K562 (cell line): ENCODE measurements at places on chromosomes 2 and 18.
A peak's percentile ranks its signal among the peaks of the same experiment; 100 is the strongest.

- DNase-seq: no peak
These were observed 428.5 kb downstream of the NUP35 start for GRCh38 chr2:183552716-183553115.

GRCh38 chr2:159946326-159946999, 116.0 kb downstream of the PLA2R1 start:
- DNase-seq: no peak

GRCh38 chr2:239190921-239191885, 209.6 kb downstream of the HDAC4 start:
- no peak for DNase-seq

- DNase-seq: no peak
These were observed 6.2 kb downstream of the ALS2 start for GRCh38 chr2:201774546-201774945.

DNA sequence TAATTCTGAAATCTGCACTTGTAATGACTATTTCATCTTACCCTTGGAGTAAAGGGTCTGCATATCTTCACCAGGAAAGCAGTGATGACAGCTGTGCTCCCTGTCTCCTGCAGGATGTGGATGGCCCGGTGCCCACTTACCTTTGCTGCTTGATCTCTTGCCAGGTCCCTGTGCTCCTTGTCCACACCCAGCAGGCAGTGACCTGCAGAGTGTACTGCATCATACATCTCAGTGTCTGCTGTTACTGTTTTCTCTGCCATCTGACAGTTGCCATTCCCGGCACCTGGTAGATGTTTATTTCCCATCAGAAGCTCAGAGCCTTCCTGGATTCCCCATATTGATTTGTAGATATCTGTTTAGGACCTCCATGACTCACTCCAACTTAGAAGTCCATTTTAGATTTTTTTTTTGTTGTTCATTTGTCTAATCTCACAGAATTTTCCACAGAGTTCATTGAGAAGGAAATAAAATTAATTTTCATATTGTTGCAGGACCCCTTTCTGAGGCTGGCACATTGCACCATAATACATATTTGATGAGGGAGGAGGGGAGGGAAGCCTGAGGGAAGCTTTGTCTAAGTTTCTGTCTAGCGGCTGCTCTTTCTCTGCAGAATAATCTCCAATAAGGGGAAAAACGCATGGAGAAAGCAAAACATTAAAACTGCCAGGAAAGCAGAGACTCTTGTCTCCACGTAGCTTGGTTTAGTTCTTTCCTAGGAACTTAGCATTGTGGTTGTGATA, 697.5 kb upstream of the RAB6C start:
- DNase-seq: no peak

GRCh38 chr2:52658598-52658997, 1109.0 kb upstream of the CHAC2 start:
- DNase-seq: no peak

DNA sequence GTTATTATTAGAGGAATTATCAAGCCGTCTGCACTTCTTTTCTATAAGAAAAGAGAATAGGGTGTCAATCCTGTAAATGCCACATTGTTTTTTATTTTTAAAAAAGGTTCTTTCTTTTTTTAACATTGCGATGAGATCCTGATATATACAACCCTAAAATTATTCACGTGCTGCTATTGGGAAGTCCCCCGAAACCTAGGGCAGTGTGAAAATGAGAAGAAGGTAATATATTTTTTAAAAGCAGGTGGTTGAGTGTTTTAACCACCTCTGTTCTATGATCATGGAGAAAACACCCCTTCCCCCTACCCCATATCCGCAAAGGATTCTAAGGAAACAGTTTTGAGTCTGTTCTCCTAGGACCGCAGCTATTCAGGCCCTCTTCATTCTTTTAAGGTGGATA, 94.5 kb upstream of the KLHL14 start:
- no peak for DNase-seq

DNA sequence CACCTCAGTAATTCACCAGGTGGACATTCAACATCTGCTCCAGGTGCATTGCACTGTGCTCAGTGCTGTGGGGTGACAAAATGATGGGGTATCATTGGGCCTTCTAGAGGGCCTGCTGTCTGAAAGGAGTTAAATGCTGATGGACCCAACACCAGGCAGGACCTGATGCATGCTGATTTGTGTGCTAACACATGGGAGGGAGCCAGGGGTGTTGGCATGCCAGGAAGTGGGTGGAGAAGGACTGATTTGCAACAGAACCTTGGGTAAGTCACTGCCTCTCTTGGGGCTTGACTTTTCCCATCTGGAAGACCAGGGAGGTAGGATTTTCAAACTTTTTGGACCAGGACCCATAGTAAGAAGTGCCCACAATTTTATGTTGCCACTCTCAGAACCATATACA, 57.9 kb upstream of the CXCR4 start:
- no peak for DNase-seq

GRCh38 chr2:69731147-69731970, 10.6 kb upstream of the ANXA4 start:
- no peak for DNase-seq

DNA sequence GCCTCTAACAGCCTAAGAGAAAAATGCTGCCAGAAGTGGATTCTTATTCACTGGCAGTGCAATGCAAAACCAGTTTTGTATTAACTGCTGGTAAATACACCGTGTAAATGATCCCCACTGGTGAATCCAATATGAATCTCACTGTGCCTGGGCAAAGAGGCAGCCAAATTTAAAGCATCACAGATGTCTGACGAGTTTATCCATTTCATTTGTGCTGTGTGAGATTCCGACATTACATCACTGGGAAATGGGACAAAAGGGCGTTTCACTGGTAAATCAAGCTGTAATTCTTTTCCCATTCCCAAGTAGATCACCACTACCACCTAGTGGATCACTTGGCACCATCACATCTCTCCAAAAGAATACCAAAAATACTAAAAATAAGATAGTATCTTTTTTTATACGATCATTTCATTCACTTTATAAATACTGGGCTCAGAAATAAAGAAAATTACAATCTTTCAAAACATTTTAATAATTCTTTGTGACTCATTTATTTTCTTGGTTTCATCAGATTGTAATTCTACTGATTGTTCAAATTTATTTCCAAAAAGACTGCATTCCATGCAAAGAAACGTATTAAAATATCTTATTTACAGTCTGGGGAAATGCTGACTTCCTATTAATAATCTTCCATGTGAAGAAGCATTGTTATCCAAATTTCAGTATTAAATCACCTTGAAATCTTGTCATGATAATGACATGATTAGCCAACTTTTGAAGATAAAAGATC, 125.6 kb downstream of the GRB14 start:
- DNase-seq: no peak

GRCh38 chr2:162182395-162182794, 30.3 kb upstream of the GCG start:
- no peak for DNase-seq

DNA sequence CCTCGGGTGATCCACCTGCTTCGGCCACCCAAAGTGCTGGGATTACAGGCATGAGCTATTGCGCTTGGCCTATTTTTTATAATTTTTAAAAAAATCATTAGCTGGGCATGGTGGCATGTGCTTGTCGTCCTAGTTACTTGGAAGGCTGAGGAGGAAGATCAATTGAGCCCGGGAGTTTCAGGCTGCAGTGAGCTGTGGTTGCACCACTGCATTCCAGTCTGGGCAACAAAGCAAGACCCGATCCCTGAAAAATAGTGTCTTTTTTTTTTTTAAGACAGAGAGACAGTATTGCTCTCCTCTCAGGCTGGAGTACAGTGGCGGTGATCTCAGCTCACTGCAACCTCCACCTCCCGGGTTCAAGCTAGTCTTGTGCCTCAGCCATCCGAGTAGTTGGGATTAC, 4.8 kb downstream of the SSB start:
- no peak for DNase-seq

DNA sequence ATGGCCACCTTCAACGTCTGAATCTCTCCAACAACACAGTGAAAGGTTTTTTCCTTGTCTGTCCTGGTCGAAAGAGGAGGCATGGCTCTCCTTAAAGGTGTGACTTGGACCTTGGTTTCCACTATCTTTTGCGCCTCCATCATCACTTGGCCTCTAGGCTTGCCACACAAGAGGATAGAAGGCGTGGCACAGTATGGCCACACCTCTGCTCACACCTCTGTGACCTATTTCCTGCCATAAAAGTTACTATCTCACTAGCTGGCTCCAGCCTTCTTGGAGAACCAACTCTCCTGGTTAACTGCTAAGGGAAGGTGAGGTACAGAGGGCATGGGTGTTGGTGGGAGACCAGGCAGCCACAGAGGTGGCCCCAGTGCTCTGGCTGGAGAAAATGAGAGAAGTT, 165.9 kb downstream of the UXS1 start:
- DNase-seq: no peak

DNA sequence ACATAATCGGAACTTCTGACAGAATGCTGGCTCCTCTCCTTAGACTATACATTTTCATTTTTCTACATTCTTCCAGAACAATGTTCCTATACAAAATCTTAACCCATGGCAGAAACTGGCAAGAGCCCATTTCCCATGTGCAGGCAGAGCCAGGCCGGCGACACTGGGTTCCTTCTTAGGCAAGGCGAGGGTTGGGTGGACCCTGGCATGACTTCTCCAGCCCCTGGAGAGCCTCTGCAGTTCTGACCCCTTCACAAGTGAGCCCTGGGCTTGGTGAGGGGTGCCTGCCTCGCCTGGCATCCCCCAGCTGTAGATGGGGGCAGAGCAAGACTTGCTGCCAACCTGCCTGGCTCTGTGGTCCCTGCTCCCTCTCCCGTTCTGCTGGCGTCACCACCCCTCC, 5.0 kb downstream of the GYPC start:
- no peak for DNase-seq

- DNase-seq: no peak
These were observed 686.9 kb upstream of the NRXN1 start for GRCh38 chr2:51718881-51719280.

- no peak for DNase-seq
These were observed 97.2 kb upstream of the OTOS start for GRCh38 chr2:240237609-240238174.

- no peak for DNase-seq
These were observed 78.5 kb downstream of the SPHKAP start for GRCh38 chr2:228102949-228103348.

- DNase-seq: no peak
These were observed 57.4 kb downstream of the CELF4 start for GRCh38 chr18:37508207-37508606.

- DNase-seq: no peak
These were observed 19.5 kb downstream of the EMX1 start for GRCh38 chr2:72936660-72937355.

DNA sequence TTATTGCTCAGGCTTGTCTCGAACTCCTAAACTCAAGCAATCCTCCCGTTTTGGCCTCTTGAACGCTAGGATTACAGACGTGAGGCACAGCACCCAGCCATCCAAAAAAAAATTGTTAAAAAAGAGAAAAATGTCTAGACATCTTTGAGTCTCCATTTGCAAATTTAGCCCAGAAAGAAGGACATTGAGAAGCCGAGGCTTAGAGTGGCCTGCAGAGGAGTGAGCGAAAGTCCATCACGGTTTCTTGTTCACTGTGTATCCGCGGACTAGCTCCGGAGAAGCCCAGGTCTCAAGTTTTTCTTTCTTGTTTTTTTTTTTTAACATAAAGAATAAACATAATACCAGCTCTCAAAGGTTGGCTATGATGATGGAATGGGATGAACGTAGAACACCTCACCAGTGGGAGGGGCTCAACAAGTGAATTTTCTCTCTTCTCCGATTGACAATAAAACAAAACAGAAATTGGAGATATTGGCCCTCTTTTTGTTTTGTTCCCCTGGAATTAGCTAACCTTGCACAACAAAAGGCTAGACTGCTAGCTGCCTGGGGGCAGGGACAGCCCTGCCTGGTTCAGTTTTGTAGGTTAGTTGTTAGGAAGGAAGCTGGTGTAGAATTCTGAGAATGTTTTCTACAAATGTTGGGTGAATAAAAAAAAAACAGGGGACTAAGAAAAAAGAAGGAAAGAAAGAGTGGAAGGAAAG, 163.4 kb downstream of the MYCN start:
- no peak for DNase-seq

DNA sequence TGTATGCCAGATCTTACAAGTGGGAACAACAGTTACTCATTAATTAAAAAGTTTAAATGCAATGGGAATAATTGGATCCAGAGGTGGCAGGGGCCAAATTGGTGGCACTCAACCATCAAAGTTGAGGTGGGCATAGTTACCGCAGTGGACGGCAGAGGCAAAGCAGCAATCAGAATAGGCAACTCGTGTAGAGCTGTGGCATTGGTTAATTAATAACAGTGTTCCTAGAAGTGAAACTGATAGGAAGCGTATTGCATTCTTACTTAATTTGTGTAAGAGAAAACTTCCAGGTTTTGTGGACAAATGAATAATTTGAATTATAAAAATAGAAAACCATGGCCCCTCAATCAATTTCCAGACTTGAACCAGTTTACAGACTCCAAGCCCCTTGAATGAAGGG, 1068.2 kb upstream of the ACVR2A start:
- DNase-seq: no peak

GRCh38 chr2:204505488-204505887, 39.8 kb upstream of the PARD3B start:
- DNase-seq: no peak

- DNase-seq: no peak
These were observed 153.9 kb upstream of the ERBB4 start for GRCh38 chr2:212692466-212692865.

DNA sequence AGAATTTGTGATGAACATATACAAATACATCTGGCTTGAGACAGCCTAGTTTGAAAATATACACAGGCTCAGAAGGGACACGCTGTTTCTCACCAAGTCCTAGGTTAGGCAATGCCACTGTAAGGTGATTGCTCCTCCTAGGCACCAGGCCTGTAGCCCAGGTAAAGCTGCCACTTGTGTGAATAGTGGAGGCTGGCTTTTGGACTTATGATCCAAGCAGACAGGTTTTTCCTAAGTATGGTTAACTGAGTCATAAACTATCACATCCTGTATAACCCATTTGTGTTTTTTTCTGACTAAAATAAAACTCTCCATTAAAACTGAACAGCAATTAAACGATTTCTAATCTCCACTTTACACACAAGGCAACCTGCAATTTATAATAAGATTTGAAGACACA, 81.0 kb downstream of the SEMA4F start:
- no peak for DNase-seq

DNA sequence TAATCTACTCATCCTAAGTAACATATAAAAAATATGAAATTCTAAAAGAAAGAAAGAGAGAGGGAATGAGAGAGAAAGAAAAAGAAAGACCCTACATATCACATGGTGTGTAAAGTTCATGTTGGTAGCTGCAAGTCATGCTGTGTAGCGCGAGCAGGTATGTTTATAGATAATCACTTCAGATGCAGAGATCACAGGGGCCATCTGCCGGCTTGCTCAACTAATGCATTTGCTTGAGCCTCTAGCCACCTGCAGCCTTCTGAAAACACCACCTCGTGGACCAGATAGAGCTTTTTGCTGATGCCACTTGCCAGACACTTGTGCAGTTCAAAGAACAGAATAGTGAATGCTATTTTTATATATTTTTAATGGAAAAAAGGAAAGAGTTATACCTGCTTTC, 37.6 kb downstream of the CDH7 start:
- peak; percentile 1 for DNase-seq

DNA sequence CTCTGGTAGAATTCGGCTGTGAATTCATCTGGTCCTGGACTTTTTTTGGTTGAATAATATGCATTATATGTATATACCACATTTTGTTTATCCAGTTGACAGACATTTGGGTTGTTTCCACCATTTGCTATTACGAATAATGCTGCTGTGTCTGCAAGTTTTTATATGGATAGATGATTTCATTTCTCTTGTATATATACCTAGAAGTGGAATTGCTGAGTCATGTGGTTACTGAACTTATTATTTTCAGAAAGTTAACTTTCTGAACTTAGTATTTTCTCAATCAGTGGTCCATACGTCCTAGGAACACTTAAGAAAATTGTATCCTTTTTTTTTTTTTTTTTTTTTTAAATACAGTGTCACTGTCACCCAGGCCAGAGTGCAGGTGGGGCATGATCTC, 63.3 kb downstream of the RIF1 start:
- no peak for DNase-seq
